ENCODE measurements at places on chromosomes 7 and 10.
A peak's percentile ranks its signal among the peaks of the same experiment; 100 is the strongest.

DNA sequence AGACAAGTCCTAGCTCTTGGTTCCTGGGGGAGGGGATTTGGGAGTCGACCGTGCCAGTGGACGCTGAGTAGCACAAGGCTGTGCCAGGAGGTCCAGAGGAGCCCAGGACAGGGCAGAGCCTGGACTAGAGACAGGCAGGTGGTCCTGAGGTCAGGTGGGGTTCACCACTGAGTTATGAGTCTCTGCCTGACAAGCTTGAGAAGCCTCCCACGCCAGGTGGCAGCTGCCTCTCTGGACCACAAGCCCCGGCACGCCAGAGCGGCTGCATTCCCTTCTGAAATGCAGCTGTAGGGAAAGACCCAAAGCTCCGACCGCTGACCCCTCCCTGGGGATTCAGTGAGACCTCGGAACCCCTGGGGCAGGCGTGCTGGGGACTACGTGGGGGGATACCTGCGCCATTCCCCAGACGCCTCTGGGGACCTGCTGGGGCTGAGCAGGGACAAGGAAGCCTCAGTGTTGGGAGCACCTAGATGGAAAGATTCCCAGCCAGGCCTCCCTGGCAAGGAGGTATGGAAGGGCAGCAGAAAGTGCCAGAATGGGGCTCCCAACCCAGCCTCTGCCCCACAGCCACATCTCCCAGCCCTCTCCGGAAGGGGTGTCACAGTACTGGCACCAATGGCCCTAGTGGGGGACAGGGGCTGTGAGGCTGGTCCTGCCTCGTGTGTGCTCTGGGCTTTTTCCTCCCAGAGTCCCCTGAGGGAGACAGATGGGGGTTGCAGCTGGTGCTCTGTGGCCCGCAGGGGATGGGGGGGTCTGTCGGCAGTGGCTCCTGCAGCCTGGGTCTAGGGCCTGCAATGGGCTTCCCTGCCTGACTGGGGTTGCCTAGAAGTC, 29.0 kb downstream of the PDGFA start:
- DNase-seq, result no peak

GRCh38 chr10:96858038-96858705, 26.1 kb downstream of the LCOR start:
- DNase-seq, result no peak

DNA sequence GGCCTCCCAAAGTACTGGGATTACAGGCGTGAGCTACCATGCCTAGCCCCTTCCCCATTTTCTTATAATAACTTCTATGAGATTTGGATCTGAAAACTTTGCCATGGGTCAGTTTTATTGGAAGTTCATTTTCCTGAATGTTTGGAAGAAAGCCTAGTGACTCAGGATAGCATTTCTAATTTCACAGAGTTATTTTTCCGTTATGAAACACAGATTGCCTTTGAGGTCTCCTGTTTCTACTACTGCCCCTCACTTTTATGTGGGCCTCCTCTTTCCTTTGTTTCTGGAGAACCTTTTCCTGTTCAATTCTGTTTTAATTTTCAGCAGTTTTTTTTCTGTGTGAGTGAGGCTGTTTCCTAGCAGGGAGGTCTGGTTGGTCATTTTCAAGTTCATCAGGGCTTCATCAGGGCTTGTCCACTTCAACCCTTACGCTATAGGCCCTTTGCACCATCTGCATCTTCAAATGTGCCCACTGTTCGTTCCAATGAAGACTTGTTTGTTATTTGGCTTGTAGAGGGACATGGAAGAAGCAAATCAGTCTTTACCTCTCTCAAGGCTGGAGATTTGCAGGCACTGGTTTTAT, 58.7 kb downstream of the BMPR1A start:
- peak; percentile 30 for DNase-seq

GRCh38 chr10:27687743-27688142, 57.9 kb downstream of the MKX start:
- no peak for DNase-seq

- no peak for DNase-seq
Observed at GRCh38 chr7:34622771-34623250, 35.2 kb upstream of the NPSR1 start.

GRCh38 chr10:45008524-45009161, 7.9 kb downstream of the ZNF22 start:
- DNase-seq, result peak; percentile 76

GRCh38 chr10:124706462-124707143, 37.6 kb downstream of the FAM53B start:
- DNase-seq, result no peak

- no peak for DNase-seq
Observed at GRCh38 chr10:77571490-77571889, 66.1 kb downstream of the KCNMA1 start.

- DNase-seq, result no peak
Observed at GRCh38 chr7:36683695-36684357, 40.5 kb downstream of the AOAH start.

- peak; percentile 74 for DNase-seq
Observed at GRCh38 chr7:134625550-134625949, 21.1 kb upstream of the BPGM start.

- no peak for DNase-seq
Observed at GRCh38 chr7:55794527-55794926, 68.0 kb downstream of the SEPTIN14 start.

GRCh38 chr10:32922170-32922569, 35.9 kb downstream of the ITGB1 start:
- no peak for DNase-seq

DNA sequence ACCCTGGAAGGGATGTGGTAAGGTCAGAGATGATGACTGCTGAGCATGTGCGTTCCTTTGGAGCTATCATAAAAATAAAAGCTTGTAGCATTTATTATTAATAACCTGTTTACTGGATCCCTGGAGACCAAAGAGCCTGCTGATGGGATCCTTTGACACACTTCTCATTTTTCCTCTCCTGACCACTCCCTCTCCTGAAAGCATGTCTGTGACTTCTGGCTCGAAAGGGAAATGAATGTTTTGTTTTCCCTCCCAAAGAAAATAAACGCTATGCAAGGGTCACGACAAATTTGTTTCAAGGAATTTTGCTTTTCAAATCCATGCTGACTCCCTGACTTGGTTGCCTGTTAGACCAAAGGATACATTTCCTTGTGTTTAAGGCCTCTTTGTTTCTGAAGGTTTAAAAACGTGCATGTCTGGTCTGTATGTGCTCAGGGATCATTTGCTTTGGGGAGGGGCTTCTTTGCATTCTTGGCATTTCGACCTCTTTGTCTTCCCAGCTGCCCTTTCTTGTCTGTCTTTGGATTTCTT, 185.1 kb upstream of the AGK start:
- DNase-seq, result no peak
